ENCODE measurements at places on chromosomes 3 and 15. TPM values are rescaled to one million over a fixed set of nuclear protein-coding genes. Genes with fewer than 3 reads are reported as not detected.

Gene GPR149
- total RNA-seq = not detected

Gene CPB1
- total RNA-seq = not detected

Gene PROS1
- total RNA-seq = 6.2 TPM

Gene RARB
- total RNA-seq = 1.8 TPM

Gene ABI3BP
- total RNA-seq = 1.4 TPM

Gene CYP1A2
- not detected for total RNA-seq

Gene MINAR1
- total RNA-seq = 0.66 TPM

Gene IL12A
- total RNA-seq = 7.2 TPM

Gene EPM2AIP1
- 13.3 TPM for total RNA-seq

Gene CFAP91
- total RNA-seq = under 0.01 TPM

Gene SKIL
- total RNA-seq = 111 TPM

Gene IVD
- 33.5 TPM for total RNA-seq

Gene SNTN
- total RNA-seq = not detected

Gene PLXND1
- 75.3 TPM for total RNA-seq

Gene CHRNA5
- total RNA-seq = 2.0 TPM

Gene CDV3
- 283 TPM for total RNA-seq

Gene MOBP
- not detected for total RNA-seq

Gene RPP14
- total RNA-seq = 12.0 TPM

Gene KLHL6
- under 0.01 TPM for total RNA-seq

Gene TNNC1
- not detected for total RNA-seq

Gene RLBP1
- not detected for total RNA-seq

Gene IDH2
- 52.3 TPM for total RNA-seq

Gene RAB7A
- 71.9 TPM for total RNA-seq

Gene PPIB
- total RNA-seq = 692 TPM

Gene LRTM1
- total RNA-seq = not detected

Gene KNL1
- 63.7 TPM for total RNA-seq

Gene CHRD
- 0.29 TPM for total RNA-seq

Gene ZNF35
- 18.3 TPM for total RNA-seq

Gene CGGBP1
- 58.2 TPM for total RNA-seq

Gene TRPM1
- total RNA-seq = not detected

Gene LRRIQ4
- 0.14 TPM for total RNA-seq

Gene CCR8
- total RNA-seq = not detected

Gene SLC24A5
- not detected for total RNA-seq

Gene CCDC9B
- 58.1 TPM for total RNA-seq

Measured in placental pericyte (primary cell).